ENCODE measurements at places on chromosomes 7 and 10.

DNA sequence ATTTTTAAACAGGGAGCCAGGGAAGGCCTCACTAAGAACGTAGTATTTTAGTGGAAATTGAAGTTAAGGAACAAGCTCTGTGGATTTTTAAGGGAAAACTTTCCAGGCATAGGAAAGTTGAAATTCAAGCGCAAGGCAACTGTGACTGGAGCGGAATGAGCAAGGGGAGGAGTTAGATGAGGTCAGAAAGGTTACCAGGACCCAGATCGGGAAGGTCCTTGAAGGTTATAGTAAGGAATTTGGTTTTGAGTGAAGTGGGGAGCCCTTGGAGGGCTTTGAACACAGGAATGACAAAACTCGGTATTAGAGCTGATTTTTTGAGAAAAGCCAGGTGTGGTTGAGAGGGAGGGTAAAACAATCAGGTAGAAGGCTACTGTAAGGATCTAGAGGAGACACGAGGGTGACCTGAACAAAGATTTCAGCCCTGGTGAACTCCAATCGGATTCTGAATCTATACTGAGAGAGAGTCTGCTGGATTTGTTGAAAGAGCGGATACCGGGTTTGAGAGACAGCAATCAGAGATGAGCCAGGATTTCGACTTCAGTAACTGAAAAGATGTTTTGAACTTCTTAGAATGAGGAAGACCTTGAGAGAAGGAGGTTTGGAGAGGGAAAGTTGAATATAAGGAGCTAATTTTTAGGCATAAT is 1013.9 kb downstream of the NRG3 start:
- DNase-seq = no peak

GRCh38 chr10:99938563-99938962 is 71.2 kb downstream of the DNMBP start:
- DNase-seq = no peak

GRCh38 chr10:61866700-61867368 is 34.7 kb upstream of the ARID5B start:
- DNase-seq = no peak

DNA sequence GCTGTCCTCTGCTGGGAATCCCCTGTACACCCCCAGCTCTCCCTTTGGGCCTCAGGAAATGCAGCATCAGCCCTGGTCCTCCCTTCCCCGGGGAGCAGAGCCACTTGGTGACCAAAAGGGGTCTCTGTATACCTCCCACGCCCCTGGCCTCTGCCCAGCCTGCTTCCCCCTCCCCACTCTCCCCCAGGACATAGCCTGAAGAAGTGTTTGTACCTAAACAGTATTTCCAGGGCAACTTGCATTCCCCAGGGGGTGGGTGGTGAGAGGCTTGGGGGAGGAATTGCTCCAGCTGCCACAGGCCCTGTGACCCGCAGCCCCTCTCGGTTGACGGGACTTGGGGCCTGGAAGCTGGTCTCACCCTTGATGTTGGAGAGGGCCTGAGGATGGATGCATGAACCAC is 39.3 kb downstream of the TMEM270 start:
- no peak for DNase-seq

DNA sequence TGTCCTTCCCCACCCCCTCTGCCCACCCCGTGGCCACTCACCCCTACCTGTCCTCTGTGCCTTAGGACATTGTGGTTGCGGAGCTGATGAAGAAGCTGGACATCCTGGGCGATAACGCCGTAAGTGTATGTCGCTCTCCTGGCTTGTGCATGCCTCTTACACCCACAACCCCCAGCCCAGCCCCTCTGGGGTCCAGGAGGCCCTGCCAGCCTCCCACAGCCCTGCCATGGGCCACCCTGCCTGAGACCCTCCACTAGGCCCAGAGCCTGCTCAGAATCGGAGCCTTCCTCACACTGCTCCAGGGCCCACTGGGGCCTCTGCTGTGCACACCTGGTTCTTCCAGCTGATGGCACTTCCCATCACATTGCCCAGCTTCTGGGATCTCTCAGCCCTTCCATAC is 36.8 kb upstream of the DPYSL4 start:
- DNase-seq = no peak

DNA sequence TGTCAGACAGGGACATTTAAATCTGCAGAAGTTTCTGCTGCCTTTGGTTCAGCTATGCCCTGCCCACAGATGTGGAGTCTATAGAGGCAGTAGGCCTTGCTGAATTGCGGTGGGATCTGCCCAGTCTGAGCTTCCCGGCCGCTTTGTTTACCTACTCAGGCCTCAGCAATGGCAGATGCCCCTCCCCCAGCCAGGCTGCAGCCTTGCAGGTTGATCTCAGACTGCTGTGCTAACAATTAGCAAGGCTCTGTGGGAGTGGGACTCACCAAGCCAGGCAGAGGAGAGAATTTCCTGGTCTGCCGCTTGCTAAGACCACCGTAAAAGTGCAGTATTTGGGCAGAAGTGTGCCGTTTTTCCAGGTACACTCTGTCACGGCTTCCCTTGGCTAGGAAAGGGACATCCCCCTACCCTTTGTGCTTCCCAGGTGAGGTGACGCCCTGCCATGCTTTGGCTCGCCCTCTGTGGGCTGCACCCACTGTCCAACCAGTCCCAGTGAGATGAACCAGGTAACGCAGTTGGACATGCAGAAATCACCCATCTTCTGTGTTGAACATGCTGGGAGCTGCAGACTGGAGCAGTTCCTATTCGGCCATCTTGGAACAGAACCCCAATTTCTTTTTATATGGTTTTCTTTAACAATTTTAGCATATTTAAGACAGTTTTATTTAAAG is 28.4 kb upstream of the VWDE start:
- DNase-seq = no peak

GRCh38 chr7:151380199-151381097 is 29.4 kb downstream of the WDR86 start:
- no peak for DNase-seq

DNA sequence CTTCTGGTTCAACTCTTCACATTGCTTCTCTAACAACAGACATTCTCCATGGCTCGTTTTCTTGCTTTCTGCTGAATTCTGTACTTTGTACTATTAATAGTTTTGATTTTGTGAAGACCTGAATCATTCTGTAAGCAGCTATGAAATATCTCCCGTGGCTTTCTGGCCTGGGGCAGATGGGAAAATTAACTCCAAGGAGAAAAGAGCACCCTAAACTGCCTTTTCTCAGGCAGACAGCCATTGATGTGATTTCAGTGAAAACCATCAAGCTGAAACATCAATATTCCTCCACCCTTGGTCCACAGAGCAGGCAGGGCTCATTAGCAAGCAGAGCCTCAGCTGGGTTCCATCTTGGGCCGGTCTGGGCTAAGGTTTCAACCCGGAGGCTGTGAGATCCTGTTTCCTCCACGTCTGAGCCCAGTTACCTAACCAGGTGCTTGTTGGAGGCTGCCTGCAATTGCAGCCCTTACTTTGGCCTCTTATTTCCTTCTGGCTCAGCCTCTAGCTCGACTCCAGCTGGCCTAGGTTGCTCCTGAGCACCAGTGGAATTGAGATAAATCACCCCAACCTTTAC is 21.1 kb upstream of the EZH2 start:
- DNase-seq = no peak

DNA sequence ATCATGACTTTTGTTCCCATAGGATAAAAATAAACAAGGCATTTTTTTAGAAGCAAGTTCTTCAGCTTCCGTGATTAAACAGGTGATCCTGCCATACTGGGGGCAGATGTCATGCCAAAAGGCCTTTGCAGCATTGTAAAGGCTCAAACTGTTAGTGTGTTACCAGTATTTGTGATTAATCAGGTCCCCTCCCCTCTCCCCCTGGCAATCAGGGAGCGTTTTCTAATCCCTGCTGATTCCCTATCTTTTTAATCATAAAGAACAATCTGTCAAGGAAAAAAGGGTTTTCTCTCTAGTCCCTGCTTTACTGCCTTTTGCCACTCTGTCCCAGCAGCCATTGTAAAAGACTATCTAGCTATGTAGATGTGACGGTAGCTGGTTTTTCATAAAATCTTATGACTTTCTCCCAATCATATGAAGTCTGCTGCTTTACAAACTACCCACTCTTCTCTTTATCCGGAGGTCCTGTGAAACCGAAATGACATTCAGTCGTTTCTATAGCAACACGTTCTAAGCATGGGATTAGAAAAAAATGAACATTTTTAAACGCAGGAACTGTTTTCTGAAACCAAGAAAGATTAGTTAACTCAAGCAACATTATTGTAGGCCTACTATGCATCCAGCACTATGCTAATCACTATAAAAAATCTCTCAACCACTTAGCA is 210.9 kb downstream of the RNLS start:
- DNase-seq = no peak

DNA sequence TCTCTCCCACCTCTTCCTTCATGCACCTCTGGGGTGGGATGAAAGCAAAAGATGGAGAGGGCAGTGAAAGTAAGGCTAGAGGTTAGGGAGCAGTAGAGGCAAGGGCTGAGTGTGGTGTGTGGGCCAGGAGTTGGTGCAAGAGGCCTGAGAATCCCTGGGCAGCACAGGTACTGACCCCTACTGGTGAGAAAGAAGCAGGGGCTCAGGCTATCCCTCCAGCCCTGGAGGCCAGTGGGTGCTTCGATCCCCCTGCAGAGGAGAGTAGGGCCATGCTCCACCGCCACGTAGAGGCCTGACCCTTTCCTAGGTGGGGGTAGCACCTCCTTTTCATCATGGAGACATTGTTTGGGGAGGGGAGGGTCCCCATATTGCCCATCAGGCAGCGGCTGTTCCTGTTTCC is 9.8 kb downstream of the CDHR1 start:
- no peak for DNase-seq

- no peak for DNase-seq
Observed at GRCh38 chr7:112365551-112365950, 84.7 kb upstream of the IFRD1 start.

DNA sequence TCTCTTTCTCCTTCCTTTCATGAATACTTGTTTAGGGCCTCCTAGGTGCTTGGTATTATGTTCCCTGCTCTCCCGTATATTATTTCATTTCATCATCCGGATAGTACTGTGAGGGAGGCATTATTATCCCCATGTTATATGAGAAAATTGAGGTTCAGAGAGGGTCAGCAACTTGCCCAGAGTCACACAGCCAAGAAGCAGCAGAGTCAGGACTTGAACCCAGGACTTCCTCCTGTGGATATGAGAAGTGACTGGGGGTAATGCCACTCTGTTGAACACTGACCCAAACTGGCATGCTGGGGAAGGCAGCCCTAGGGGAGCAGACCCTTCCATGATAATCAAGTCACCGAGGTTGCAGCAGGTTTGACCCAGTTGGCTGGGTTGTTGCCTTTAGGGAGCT is 8.2 kb upstream of the SFRP5 start:
- DNase-seq = no peak

GRCh38 chr10:72274213-72274729 is 547 bp downstream of the DDIT4 start:
- DNase-seq = no peak

DNA sequence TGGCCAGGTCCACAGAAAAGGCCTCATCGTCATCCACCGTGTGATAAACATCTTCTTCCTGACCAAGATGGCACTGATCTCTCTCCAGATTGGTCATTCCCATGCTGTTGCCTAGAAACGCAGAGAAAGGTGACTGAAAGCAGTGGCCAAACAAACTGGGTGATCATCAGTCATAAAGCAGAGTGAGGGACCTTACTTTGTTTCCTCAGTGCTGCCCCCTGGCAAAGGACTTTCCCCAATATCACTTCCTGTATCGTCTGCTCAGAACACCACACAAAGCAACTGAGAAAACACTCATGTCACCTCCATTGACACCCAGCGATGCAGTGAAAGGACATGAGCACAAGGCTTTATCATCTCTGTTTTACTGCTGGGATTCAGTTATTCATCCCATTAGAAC is 40.0 kb upstream of the TM9SF3 start:
- peak; percentile 44 for DNase-seq
